Endodermal cell (in vitro differentiated cells): ENCODE measurements at places on chromosomes 5 and 9. TPM values are rescaled to one million over a fixed set of nuclear protein-coding genes. Genes with fewer than 3 reads are reported as not detected.

- no peak for DNase-seq
- H3K36me3 ChIP-seq: no peaks in the 10 kb centered on the region
- H3K27ac ChIP-seq: no peak overlapping the region
- no peak overlapping the region for H3K4me3 ChIP-seq
- H3K27me3 ChIP-seq: no peaks in the 10 kb centered on the region
These were observed 10.0 kb downstream of the HOMER1 start for GRCh38 chr5:79503794-79504495.

Gene CTXN3
- not detected in 3 replicates for total RNA-seq

Gene ZNF169
- 5.9 to 8.6 TPM (median 7.7 TPM) in 3 replicates for total RNA-seq

Gene MEGF9
- 4.2 and 5.0 TPM in 2 replicates for total RNA-seq

Gene TSLP
- total RNA-seq: 0.27 and 0.53 TPM in 2 replicates
